ENCODE measurements at places on chromosomes 6 and 20.

DNA sequence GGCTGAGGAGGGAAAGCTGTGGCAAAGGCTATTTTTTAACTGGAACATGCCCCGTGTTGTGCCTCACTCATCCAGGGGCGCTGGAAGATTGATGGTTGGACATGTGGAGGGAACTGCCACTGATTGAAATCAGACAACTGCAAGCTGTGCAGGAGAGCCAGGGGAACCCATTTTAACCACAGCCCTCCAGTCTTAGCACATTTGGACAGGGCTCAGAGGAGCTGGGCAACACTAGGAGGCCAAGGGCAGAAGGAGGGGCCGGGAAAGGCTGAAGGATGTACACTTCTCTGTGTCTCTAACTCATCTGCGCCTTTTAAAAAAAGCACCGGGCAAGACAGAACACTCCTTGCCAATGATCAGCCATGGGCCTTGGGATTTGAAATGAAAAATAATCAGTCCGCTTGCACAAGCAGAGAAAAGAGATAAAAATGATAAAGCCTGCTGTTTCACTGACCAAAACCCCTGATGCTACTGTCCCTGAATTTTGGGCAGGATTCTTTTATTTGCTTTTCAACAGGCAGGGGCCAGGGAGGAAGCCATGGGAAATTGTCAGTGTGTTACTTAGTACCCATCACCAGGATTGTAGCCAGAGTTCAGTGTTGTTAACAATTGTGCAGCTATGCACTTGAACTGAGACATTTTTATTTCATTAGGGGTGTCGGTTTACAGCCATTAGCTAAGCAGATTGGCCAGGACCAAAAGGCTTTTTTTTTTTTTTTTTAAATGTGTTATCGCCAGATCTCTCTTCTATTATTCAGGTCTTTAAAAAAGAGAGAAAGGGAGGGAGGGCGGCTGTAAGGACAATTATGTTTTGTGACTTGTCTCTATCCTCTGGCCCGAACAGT is 109.3 kb upstream of the EYA4 start:
- no peak for DNase-seq

DNA sequence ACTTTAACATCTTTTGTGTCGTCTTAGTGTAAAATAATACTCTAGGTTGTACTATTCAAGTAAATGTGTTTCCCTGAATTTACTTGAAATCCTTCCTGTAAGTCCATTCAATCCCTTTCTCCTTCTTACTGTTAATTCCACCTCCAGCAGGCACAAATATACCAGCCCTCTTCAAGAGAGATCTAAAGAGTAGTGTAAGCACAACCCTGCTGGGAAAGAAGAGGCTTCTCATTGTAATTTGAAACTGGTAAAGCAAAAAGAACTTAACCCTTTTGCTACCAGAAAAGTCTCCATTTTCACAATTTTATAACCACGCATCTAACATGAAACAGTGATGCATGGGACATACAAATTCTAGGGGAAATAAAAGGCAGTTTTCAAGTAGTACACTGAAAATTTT is at the start of gene BMP5:
Gene BMP5, minus strand, starts transcription at position 191 of the 400 bp plus-strand sequence. CDS start 725 bp downstream, outside the sequence.
- DNase-seq = no peak

DNA sequence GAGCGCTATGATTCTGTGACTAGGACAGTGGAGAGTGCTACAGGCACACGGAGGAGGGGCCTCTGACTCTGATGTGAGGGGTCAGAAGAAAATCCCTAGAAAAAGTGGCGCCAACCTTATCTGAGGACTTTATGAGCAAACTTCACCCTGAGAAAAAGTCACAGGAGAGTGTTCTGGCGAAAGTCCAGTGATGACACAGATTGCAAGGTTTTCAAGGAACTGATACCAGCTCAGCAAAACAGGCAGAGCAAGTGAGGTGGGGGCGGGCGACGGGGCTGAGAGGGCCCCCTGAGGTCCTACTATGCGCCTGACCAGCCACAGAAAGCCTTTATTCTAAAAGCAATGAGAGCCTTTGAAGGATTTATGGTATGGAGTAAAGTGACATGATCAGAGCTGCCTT is 73.3 kb downstream of the SLC22A23 start:
- DNase-seq = no peak

DNA sequence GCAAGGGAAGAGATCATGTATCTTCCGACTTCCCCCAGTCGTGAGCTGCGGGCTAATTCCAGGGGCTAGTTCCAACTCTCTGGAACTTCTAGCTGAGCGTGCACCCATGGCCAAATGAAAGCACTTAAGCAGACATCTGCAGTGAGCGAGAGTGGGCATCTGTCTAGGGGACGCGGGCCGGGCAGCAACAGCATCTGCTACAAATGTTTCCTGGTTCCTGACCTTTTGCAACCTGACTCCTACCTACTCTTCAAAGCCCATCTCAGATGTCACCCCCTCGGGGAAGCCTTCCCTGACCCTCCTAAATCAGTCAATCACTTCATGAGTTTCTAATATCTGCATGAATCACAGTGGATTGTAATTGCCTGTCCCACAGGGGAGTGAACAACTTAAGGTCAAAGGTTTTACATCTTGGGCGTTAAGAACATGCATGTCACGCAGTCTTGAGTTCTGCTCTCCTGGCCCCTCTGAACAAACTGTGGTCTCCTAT is 141.9 kb downstream of the CEBPB start:
- no peak for DNase-seq

DNA sequence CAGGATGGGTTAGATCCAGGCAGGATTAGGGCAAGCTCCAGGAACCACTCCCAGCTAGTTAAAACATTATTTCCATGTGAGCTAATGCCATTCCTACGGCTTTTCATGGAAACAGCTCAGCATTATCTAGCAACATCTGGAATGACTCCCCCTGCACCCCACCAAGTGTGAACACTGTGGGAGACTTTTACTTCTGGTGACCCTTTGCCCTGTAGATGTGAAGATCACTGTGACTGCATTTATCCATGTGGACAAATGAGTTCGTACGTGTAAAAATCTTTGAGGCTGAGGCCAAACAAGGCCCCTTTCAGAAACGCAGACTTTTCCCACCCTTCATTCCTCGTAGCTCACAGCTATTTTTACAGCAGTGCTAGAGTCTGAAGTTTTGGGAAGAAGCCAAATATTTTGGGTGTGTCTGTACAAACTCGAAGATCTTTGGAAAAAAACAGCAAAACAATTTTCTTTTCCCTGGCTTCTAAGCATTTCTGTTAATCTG is 221.8 kb upstream of the SOX4 start:
- DNase-seq = peak; percentile 55

- DNase-seq = no peak
These were observed 10.7 kb downstream of the NELFCD start for GRCh38 chr20:58991715-58992114.
